Smooth muscle cell of the umbilical artery (primary cell): ENCODE measurements at places on chromosomes 7 and 10. TPM values are rescaled to one million over a fixed set of nuclear protein-coding genes. Genes with fewer than 3 reads are reported as not detected.

Gene TMEM130
- 0.30 and 0.88 TPM in 2 replicates for total RNA-seq

Gene GIMAP5
- not detected in 2 replicates for total RNA-seq

Gene GIMAP1
- under 0.01 TPM in 1 of 2 replicates, not detected in the other for total RNA-seq

Gene SGPL1
- total RNA-seq, result 53.2 and 55.2 TPM in 2 replicates

Gene EPHB6
- total RNA-seq, result 2.6 and 3.6 TPM in 2 replicates

Gene CDNF
- 0.51 and 0.59 TPM in 2 replicates for total RNA-seq

Gene C10orf105
- total RNA-seq, result not detected in 2 replicates
